ENCODE measurements at places on chromosomes 13 and 19.

DNA sequence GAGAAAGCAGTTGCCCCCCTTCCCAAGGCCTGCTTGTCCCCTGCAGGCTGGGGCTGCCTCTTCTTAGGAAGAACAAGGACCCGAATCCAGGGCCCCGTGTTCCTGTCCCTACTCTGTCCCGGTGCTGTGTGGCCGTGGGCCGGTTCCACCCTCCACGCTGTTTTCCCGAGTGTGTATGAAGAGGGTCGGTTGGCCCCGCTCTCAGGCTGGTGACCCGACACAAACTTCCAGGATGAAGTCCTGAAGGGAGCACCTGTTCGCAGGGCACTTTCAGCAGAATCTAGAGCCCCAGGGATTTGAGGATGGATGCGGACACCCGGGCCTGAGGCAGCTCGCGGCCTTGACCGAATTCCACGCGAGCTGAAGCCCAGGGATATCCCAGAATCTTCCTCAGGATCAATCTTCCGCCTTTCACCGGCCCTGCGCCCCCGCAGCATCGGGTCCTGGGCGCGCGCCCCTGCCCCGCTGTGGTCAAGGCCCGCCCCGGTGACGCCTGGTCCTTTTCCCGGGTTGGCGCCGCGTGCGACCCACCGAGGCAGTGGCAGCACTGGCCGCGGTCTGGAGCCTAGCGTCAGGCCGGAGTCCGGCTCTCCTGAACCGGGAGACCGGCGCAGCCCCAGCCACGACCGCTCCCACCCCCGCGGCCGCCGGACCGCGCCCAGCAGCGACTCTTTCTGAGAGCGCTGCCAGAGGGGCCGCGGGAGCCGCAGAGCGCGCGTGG lies 528 bp upstream of the CHST8 start:
- DNase-seq: no peak

DNA sequence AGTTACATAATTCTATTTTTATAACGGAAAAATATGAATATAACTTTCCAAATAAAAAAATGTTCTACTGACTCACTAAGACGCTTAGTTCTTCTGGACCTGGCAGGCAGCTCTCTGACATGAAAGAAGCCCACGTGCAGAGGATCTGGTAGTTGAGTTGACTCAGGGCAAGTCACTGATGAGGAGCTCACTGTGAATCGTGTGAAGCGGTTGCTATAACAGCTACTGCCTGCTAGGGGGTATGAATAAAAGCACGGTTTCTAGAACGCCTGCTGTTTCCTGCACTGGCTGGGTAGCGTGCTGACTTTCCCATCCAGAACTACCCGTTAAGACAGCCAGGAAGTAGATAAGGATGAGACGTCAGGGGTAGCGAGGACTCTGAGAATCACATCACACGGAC lies 54.7 kb upstream of the WASF3 start:
- no peak for DNase-seq

- DNase-seq: peak; percentile 72
Observed at GRCh38 chr19:51807111-51807701, 12.2 kb downstream of the FPR3 start.

DNA sequence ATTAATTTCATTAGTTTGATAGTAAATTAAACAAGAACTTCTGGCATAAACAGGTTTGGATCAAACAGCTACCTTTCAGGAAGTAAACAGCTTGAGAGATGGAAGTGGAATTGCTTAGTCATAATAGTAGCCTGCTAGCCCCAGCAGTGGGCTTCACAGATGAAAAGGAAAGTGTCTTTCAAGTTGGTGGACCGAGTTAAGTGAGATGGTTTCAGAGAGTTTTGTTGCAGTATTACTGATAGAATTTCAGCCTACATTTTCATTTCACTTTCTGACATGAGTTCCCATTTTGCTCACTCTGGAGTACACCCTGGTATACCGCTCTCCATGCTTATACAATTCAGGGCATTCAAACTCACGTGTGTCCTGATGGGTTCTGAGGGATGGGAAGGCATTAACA lies 2.0 kb upstream of the PTOV1 start:
- no peak for DNase-seq

- peak; percentile 53 for DNase-seq
Observed at GRCh38 chr19:41546386-41546789, 29.6 kb upstream of the CEACAM21 start.

GRCh38 chr13:89688918-89689317 lies 1658.6 kb upstream of the MIR17HG start:
- DNase-seq: no peak
